ENCODE measurements at places on chromosomes 2 and 18.

- no peak for DNase-seq
Observed at GRCh38 chr2:238401551-238401950, 25.2 kb upstream of the ASB1 start.

DNA sequence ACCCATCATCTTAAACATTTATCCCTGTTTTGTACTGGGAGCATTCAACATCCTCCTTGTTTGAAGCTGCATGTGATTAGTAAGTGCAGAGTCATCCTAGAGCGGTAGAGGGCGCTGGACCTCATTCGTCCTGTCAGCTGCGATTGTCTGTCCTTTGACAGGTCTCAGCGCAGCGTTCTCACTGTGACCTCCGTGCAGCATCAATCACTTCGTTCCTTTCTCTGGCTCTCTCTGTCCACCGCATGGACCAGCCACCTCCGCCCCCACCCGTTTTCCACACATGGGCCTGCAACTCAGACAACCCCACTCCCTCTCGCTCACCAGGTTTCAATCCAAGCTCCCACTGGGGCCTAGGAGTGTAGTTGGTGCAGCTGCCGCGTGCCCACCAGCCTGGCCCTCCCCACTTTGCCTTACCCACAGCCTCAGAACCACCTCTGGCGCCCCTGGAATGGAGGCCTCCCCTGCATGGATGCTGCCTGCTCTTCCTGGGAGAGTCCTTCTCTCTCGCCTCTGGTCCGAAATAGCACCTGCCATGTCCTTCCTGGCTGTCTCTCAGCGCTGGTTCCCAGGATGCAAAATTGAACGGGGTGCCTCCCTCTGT, 90.5 kb downstream of the NDUFA10 start:
- no peak for DNase-seq

GRCh38 chr2:156221703-156222102, 110.8 kb downstream of the NR4A2 start:
- no peak for DNase-seq

- DNase-seq = no peak
Observed at GRCh38 chr2:1979569-1979968, 235.3 kb upstream of the PXDN start.

DNA sequence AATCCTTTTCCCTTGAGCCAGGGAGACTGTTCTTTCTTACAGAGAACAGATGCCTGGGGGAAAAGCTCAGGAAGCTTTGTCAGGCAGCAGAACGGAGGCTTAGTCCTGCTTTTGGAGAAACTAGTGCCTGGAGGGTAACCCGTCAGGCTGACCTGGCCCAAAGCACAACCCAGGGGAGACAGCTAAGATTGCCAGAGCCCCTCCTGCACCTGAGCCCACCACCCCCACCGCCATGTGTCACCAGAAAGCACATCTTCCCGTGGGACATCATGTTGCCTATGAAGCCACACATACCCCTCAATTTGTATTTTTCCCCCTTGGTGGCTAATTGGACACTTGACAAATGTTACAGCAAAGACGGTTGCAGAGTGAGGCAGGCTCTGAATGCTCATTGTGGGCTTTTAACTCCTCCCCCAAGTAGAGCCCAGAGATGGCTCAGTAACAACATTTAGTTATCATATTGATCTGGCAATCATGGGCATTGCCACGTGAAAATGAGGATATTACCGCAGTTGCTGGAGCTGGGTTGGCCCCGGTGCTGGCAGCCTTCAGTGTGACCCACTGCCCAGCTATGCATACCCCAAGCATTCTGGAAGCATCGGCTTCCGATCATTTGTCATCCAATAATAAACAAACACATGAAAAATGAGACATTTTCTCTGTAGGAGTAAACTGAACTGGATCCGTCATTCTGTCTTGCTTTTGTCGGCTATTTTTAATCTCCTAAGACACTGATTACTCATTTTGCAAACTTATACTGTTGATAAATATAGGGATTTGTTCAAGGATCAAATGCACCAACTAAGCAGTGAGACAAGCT, 229.5 kb downstream of the ATAD2B start:
- no peak for DNase-seq

GRCh38 chr2:156486147-156486546, 50.0 kb downstream of the GPD2 start:
- DNase-seq = no peak

- no peak for DNase-seq
Observed at GRCh38 chr18:55522011-55522410, 66.0 kb downstream of the TCF4 start.

GRCh38 chr2:213429516-213429915, 145.3 kb downstream of the SPAG16 start:
- no peak for DNase-seq

DNA sequence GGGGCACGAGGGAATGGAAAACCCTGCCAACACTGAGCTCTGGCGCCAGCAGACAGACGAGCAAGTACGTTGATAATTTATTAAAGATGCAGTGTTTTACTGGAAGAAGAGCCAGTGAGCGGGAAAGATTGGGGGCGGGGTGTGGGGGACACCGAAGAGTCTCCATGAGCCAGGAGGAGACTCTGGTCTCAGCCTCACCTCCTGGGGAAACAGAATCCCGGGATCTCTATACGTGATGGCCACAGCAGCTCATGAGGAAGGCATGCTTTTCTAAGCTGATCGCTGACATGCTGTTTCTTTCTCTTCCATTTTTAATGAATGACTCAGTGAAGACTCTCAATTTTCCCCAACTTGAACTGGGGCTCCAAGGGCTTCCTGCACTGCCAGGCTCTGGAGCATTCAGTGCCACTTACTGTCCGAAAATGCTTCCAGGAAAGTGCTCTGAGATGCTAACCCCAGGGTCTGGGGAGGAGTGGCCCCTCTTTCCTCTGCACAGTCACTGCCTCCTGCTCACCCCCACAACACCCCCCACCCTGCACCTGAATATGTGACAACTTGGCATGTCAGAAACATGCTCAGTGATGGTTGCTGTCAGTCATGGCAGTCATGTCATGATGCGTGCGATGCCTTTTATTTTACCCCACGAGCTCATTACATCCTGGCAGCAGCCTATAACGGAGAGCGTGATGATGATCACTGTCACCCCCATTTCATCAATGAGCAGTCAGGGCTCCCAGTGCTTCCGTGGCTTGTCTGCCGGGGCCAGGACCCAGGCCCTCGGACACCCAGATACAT, 164.2 kb upstream of the CAPN13 start:
- no peak for DNase-seq

DNA sequence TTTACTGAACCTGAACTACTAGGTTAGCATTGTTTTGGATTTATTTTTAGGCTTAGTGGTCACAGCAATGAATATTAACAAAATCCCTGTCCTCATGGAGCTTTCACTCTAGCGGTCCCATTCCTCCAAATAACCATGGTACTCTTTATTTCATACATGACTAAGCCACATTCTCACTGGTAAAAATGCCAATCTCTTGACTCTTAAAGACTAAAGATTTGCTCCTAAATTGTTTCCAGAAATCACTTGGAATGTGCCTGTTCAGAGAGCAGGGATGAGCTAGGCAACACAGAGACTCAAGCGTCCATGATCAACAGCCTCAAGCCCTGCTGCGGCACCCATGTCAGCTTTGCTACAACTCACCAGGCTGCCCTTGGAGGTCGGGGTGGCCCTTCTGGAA, 13.5 kb downstream of the LMAN1 start:
- no peak for DNase-seq

- no peak for DNase-seq
Observed at GRCh38 chr18:77993188-77993981, 743.7 kb downstream of the GALR1 start.

DNA sequence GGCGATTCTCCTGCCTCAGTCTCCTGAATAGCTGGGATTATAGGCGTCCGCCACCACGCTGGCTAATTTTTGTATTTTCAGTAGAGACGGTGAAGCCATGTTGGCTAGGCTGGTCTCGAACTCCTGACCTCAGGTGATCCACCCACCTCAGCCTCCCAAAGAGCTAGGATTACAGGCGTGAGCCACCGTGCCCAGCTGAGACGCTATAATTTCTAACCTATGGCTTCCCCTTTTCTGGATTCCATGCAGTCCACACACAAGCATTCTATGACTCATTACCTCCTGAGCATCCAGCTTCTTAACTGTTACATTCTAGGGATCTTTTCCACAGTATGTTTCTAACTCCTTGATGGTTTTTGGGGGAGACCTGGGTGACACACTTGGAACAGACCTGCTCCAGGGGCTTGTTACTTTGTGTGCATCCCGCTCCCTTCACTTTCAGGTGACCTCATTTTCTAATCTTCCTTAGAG, 11.8 kb upstream of the KCMF1 start:
- DNase-seq = no peak

DNA sequence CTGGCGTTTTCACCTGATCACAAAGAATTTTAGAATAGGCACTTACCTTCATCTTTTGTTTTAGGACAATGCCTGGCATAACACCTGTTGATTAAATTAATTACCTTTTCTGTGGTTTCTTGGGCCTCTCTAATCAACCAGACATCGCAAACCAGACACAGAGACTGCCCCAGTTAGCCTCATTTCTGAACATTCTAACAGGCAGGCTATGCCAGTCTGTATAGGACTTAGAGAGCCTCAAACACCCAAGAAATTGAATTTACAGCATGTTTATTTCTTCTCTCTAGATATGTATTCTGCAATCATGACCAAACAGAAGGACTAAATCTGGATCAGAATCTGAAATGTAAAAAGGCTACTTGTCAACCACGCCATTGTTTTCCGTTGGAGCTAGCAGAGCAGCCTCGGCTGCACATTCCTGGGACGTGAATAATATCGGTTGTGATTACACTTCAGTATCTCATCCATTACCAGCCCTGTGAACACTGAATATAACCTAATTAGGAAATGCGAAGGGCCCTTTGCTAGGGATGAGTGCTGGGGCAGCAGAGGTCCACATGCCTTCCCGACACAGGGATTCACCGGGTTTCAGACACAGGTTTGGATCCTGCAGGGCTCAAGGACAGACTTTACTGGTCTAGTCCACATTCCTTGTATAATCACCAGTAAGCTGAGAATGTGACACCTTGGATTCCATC, 17.5 kb upstream of the CDC42EP3 start:
- no peak for DNase-seq

DNA sequence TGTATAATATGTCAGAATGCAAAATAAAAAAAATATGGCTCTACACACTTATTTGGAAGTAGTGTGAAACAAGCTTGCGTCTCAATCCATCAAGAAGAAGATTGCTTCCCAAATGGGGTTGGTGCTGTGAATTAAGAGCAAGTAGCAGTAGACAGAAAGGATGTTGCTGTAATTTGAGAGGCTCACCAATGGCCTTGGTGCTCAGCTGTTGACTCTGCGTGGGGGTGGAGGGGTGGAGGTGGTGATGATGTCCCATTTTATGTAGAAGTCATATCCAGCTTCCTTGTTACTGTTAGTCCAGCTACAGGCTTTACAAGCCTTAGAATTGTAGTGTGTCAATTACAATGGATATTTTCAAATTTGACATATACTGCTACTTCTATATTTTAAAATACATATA, 223.4 kb upstream of the RND3 start:
- peak; percentile 49 for DNase-seq

DNA sequence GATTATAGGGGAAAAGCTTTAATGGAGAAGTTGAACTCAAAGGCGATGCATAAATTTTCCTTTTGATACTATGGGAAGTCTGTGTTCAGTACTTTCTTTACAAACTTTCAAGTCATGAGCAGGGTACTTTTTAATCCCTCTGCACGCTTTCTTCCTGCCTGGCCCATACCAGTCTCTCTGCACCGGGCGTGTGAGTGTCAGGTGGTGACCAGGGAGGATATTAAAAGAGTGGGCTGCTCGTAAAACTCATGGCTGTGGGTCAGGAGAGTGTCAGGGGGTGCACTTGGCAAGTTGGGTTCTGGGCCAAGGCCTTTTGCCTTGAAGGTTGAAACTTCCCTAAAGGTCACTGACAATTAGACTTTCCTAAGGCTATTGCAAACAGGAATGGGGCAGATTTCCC, 367.8 kb downstream of the GPD2 start:
- DNase-seq = no peak

- DNase-seq = no peak
Observed at GRCh38 chr2:107684421-107684820, 142.3 kb upstream of the RGPD4 start.

- no peak for DNase-seq
Observed at GRCh38 chr2:235725016-235725489, 231.2 kb downstream of the AGAP1 start.

- no peak for DNase-seq
Observed at GRCh38 chr2:105237045-105237765, 4.3 kb upstream of the GPR45 start.

DNA sequence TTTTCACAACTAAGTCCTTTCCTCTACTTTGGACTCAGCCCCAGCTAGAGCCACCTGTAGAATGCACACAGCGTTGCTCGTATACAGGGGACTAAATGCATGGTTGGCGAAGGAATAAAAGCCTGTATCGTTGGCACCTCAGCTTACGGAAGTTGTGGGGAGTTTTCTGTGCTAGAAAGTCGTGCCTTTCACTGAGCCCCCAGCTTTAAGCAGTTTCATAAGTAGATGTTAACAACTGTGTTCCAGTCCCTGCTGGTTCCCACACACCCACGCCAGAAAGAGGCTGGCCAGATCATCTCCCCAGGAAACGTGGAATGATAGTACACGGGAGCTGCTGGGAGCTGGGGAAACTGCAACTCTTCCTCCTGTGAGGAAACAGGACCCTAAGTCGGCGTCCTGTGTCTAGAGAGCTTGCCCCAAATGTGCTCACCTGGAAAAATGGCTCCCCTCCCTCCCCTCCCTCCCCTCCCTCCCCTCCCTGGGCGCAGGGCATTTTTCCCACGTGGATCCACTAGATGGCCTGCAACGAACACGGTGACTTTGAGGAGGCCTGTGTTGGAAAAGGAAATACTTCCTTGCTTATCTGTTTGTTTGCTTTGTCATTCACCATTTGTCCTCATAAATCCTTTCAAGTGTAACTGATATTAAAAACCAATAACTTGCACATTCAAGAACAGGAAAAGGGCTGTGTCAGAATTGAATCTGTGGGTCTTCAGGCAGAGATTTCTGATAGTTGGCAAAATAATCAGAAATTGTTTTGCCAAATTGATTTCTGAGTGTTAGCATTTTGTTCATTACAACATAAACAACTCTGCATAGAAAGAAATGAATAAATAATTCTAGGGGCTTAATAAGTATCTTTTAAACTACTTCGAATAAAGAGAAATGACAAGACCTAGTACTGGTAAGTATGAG, 43.9 kb upstream of the RFX8 start:
- no peak for DNase-seq

- no peak for DNase-seq
Observed at GRCh38 chr2:116911540-116911939, 903.0 kb upstream of the DDX18 start.

DNA sequence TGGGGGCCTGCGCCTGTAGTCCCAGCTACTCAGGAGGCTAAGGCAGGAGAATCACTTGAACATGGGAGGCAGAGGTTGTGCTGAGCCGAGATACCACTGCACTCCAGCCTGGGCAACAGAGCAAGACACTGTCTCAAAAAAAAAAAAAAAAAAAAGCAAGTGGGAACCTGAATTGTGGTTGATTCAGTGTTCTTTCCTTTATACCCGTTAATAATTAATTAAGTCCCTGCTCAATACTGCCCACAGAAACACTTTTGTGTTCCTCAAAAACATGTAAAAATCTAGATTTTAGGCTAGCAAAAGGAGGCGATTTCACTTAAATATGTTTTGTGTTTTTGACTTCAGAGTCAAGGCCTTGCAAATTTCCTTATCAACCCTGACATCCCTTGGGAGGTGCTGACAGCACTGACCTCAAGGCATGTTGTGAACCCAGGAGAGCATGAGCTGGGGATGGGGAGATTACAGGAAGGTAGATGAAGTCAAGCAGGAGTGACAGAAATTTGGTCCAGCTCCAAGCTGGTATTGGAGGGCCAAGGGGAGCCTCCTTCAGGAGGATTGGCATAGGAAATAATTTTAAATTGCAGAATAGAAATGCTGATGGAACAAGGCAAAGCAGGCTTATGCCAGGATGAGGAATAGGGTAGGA, 89.0 kb upstream of the PNPT1 start:
- no peak for DNase-seq

- no peak for DNase-seq
Observed at GRCh38 chr2:220460257-220460985, 833.0 kb downstream of the SLC4A3 start.

All from NCI-H1417 treated with DMSO at 0.1 percent for 48 hours (cell line).